ENCODE measurements at places on chromosomes 1 and 21.

- peak; percentile 26 for DNase-seq
These were observed 47.1 kb downstream of the MYSM1 start for GRCh38 chr1:58652651-58653184.

GRCh38 chr1:48777219-48777895 lies 666 bp upstream of the BEND5 start:
- DNase-seq, result peak; percentile 17

DNA sequence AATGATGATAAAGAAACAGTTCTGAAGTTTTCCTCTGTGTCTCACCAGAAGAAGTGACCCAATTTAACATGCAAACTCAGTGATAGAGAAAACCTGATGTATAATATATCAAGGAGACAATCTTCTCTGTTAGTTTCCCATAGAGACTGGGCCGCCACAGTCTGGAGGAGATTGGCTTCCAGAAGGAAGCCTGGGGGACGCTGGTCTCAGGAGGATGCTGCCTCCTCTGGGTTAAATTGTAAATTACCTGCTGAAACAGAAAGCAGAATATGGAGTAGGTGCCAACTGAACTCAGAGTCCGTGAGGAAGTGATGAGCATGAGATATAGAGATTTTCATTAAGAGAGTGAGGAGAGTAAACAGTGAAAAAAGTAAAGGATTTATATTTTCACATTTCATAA lies 15.8 kb downstream of the OR14I1 start:
- no peak for DNase-seq

GRCh38 chr1:20343149-20343937 lies 52.7 kb downstream of the VWA5B1 start:
- no peak for DNase-seq

- DNase-seq, result no peak
These were observed 1.8 kb downstream of the DISC1 start for GRCh38 chr1:231628207-231628876.

- no peak for DNase-seq
These were observed 83.7 kb downstream of the TNFSF18 start for GRCh38 chr1:172966844-172967540.

GRCh38 chr1:62437273-62437940 lies 558 bp downstream of the USP1 start:
- no peak for DNase-seq

DNA sequence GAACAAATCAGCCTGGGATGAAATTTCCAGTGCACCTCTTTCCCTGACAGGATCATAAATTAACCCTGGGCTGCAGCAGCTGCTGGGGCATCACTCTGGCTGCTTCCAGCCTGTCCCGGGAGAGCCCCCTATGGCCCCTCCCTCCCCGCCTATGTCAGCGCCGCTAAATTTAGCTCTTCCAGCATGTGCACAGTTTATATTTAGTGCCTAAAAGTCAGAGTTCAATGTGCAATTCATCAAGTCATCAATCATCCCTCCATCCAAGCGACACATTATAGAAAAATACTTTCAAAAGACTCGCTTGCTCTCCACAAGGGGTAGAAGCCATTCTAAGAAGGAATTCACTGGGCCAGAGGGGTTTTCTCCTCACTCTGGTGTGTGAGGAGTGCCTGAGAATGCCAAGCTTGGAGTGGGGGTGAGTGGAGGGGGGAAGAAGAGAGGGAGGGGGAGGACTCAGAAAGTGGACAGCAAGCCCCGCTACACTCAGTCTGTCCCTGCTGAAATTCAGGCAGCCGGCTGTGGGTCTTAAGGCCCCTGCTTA lies 37.4 kb downstream of the XCL1 start:
- peak; percentile 77 for DNase-seq

- DNase-seq, result no peak
These were observed 596 bp downstream of the ITGB2 start for GRCh38 chr21:44919913-44920693.

DNA sequence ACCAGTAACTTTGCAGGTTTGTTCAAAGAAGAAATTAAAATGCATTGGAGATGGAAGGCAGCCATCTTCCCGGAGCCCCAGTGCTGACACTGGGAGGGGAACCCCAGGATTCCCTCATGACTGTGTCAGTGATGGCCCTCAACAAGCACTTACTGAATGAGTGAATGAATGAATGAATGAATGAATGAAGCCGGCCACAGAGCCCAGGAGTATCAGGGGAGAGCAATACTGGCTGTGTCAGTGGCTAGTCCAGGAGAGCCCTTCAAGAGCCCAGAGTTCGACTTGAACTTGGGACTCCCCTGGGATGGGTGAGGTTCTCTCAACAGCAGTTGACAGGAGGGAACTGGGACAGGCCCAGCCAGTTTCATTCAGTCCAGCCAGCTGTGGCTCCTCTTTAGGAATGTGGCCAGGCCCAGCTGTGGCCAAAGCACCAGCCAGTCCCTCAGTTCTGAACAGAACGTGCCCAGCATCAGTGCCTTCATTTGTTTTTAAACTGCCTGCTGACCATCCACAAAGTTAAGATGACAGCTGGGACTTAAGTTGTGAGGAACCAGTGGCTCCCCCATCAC lies 9.2 kb upstream of the ERG start:
- DNase-seq, result no peak

- DNase-seq, result no peak
These were observed 122.8 kb upstream of the USP24 start for GRCh38 chr1:55337801-55338447.

DNA sequence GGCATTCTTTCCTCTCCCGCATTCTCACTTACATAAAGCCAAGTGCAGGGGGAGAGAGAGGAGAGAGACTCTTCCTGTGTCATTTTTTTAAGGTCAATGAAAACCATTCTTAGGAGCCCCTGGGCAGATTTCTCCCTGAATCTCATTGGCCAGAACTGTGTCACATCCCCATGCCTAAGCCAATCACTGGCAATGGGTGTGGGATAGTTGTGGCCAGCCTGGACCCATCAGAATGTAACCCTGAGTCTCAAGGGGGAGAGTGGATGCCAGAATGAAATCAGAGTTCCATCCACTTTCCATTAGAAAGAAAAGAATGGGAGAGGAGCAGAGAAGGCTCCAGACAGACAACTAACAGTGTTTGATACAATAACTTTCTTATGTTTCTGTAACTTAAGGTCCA lies 31.2 kb upstream of the COQ8A start:
- no peak for DNase-seq

DNA sequence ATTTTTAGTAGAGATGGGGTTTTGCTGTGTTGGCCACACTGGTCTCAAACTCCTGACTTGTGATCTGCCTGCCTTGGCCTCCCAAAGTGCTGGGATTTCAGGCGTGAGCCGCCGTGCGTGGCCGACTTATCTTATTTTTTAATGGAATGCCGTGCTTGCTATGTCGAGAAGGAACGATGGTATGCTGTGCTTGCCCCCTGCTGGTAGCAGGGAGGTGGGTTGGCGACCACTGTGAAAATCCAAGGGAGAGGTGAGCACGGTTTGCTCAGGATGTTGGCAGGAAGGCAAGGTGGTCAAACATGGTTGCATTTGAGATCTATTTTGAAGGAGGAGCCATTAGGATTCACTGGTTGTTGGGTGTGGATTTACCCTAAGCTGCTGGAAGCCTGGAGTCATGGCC lies 45.8 kb upstream of the RCC2 start:
- DNase-seq, result no peak

- no peak for DNase-seq
These were observed 16.8 kb downstream of the SYNJ1 start for GRCh38 chr21:32710987-32711386.

GRCh38 chr1:51624855-51625254 lies 8.0 kb downstream of the OSBPL9 start:
- DNase-seq, result no peak
